CD4-positive, alpha-beta memory T cell (primary cell): ENCODE measurements at places on chromosomes 11 and 22. TPM values are rescaled to one million over a fixed set of nuclear protein-coding genes. Genes with fewer than 3 reads are reported as not detected.

The CCDC89 gene
- total RNA-seq: 0.22 TPM

The SIDT2 gene
- total RNA-seq: 67.3 TPM

The SMTNL1 gene
- not detected for total RNA-seq

The ETS1 gene
- 732 TPM for total RNA-seq

The OR8D4 gene
- not detected for total RNA-seq

The SLC22A6 gene
- not detected for total RNA-seq

The TRAF6 gene
- 23.7 TPM for total RNA-seq

The NLRP6 gene
- 25.9 TPM for total RNA-seq

The SOX6 gene
- total RNA-seq: not detected

The FAM180B gene
- 0.25 TPM for total RNA-seq

The BRD1 gene
- 88.1 TPM for total RNA-seq

The GLB1L2 gene
- 1.2 TPM for total RNA-seq

The MUC6 gene
- total RNA-seq: not detected

The KRTAP5-1 gene
- not detected for total RNA-seq

The MMP27 gene
- total RNA-seq: not detected
